ENCODE measurements at places on chromosomes 5 and 9.

- no peak for DNase-seq
Measured at GRCh38 chr9:117276444-117276843, 138.4 kb downstream of the ASTN2 start.

- DNase-seq, result no peak
Measured at GRCh38 chr5:122333564-122333963, 21.5 kb downstream of the SNCAIP start.

- DNase-seq, result no peak
Measured at GRCh38 chr5:122304471-122305215, 7.4 kb upstream of the SNCAIP start.

DNA sequence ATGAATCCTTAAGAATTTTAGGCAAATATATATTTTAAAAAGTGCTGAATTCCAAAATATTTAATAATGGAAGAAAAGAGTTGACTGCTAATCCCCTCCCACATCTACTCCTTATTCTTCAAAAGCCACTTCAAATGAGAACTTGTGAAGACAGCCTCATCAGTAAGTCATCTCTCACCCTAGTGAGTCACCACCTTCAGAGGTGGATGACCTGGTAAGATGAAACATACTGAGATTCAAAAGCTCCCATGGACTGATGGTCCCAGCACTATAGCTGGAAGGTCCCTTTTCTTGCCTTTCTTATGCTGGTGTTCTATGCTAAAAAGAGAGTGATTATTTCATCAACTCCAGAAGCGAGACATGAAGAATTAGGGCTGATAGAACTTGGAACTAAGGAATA is 37.8 kb upstream of the SPDL1 start:
- peak; percentile 21 for DNase-seq

GRCh38 chr9:103804077-103804735 is 289.9 kb upstream of the SMC2 start:
- no peak for DNase-seq

DNA sequence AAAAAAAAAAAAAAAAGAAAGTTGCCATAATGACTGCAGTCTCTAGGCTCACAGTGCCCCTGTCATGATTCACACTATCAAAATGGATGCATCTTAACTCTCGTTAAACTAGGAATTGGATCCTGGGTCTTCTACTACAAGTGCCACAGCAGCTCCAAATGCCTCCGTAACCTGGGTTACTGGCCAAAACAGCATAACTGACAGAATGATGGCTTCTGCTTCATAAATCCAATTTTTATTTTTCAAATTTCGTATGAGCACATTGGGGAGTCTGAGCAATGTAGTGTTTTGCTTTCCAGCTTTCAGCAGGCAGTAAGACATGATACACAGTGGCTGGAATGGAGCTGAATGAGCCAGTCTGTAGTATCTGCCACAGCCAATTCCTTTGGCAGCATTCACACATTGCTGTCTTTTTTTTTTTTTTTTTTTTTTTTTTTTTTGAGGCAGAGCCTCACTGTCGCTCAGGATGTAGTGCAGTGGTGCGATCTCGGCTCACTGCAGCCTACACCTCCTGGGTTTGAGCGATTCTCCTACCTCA is 36.0 kb upstream of the NPM1 start:
- DNase-seq, result no peak

- no peak for DNase-seq
Measured at GRCh38 chr9:36164372-36164771, 4.8 kb upstream of the CCIN start.

DNA sequence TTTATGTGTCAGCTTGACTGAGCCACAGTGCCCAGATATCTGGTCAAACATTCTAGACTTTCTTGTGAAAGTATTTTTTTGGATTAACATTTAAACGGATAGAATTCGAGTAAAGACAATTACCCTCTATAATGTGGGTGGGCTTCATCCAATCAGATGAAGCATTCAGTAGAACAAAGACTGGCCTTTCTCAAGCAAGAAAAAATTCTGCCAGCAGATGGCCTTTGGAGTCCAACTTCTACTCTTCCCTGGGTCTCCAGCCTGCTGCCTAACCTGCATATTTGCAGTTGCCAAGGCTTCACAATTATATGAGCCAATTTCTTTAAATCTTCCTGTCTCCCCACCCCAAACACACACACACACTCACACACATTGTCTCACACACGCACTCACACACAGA is 86.4 kb downstream of the MED10 start:
- no peak for DNase-seq

GRCh38 chr9:114186605-114187289 is 31.4 kb downstream of the COL27A1 start:
- DNase-seq, result no peak

DNA sequence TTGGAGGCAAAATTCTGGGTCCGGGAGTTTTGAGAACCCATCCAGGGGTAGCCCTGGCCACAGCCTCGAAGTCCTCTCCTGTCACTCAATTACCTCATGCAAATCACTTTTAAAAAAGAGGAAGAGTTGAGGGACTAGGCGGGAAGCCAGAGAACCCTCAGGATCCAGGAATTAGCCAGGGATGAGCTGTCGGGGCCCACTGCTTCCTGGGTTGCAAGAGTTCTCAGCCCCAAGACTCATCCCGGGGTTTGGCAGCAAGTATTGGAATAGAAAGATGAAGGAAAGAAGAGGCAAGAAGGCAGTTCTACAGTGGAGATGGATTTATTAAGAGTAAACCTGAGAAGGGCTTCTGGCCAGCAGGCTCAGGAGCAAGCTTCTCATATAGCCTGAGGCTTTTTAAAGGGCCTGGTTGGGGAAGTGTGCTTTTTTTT is 25.6 kb downstream of the C9orf50 start:
- no peak for DNase-seq

GRCh38 chr5:74499256-74500050 is 141.1 kb downstream of the ENC1 start:
- no peak for DNase-seq

- DNase-seq, result no peak
Measured at GRCh38 chr5:170221327-170221741, 11.5 kb upstream of the C5orf58 start.

- DNase-seq, result peak; percentile 35
Measured at GRCh38 chr9:131773911-131774379, 34.1 kb upstream of the RAPGEF1 start.

- no peak for DNase-seq
Measured at GRCh38 chr9:6667633-6668280, 22.2 kb upstream of the GLDC start.

DNA sequence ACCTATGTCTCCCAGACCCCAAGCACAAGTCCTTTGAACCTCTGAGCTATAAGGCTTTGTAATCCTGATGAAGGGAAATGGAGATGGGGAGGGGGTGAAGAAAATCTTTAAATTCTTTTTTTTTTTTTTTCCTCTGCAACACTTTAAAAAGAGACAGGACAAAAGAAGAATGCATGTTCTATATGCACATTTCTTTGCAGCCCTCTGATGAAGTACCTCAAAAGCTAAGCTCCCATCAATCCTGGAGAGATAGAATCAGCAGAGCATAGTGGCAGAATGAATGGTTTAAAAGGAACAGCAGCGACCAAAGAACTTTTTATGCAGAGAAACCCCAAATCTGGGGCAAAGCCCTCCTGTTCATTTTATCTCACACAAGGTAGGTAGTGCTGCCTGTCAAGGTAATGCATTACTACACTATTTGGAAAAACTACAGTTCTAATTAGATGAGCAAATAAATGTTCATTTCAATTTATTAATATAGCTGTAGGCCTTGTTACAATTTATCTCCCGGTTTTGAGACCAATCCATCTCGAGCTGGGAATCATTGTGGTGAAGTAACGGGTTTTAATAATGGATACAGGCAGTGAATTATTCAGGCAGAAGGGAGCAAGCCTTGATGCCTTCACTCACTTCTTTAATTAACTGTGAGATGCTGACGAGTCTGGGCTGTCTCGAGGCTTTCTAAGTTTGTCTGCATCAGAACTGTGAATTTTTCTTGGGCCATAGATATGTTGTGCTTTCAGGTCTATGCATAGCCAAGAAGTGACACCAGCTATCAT is 173.5 kb upstream of the ZNF608 start:
- DNase-seq, result no peak

- DNase-seq, result no peak
Measured at GRCh38 chr9:113042884-113043657, 13.5 kb downstream of the ZFP37 start.

DNA sequence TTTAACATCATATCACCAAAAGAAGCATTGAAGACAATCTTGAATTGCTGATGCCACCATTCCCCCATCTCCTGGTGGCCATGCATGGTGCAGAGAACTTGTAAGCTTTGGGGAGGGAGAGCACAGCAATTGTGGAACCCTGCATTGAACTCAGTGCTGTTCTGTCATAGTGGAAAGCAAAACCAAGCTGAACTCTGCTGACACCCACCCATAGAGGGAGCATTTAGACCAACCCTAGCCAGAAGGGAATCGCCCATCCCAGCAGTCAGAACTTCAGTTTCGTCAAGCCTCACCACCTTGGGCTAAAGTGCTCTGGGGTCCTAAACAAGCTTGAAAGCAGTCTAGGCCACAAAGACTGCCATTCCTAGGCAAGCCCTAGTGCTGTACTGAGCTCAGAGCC is 37.4 kb upstream of the RUSC2 start:
- DNase-seq, result no peak
